Stimulated activated CD4-positive, alpha-beta T cell treated with anti-CD3 and anti-CD28 coated beads, Interleukin-12 subunit alpha, Interleukin-12 subunit beta, amount 100 ng/mL, for 4 hours (primary cell): ENCODE measurements at places on chromosomes 7 and 10.

- DNase-seq = peak; percentile 45
These were observed 155.5 kb downstream of the COBL start for GRCh38 chr7:51160990-51161615.

DNA sequence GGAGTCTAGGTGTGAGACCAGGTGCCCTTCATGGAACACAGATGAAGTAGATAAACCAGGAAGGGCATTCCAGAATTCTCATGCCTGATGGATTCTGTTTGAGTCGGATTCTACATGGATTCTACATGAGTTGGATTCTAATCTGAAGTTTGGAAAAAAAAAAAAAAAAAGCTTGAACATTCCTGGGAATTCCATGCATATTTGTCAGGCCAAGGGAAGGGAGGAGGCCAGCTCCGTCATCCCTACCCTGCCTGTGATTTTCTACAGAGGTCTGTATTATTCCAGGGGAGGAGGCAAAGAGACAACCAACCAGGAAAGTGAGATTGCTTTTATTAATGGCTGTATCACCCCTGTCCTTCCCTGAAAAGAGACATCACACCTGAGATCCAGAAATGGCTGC, 27.8 kb upstream of the EBLN1 start:
- no peak for DNase-seq

- no peak for DNase-seq
These were observed 401.9 kb downstream of the PARD3 start for GRCh38 chr10:34413214-34413613.

GRCh38 chr10:6388261-6388893, 185.6 kb downstream of the PFKFB3 start:
- no peak for DNase-seq

GRCh38 chr7:106954840-106955239, 89.7 kb upstream of the PRKAR2B start:
- DNase-seq = no peak

GRCh38 chr7:5500777-5501350, 77.2 kb upstream of the TNRC18 start:
- no peak for DNase-seq

DNA sequence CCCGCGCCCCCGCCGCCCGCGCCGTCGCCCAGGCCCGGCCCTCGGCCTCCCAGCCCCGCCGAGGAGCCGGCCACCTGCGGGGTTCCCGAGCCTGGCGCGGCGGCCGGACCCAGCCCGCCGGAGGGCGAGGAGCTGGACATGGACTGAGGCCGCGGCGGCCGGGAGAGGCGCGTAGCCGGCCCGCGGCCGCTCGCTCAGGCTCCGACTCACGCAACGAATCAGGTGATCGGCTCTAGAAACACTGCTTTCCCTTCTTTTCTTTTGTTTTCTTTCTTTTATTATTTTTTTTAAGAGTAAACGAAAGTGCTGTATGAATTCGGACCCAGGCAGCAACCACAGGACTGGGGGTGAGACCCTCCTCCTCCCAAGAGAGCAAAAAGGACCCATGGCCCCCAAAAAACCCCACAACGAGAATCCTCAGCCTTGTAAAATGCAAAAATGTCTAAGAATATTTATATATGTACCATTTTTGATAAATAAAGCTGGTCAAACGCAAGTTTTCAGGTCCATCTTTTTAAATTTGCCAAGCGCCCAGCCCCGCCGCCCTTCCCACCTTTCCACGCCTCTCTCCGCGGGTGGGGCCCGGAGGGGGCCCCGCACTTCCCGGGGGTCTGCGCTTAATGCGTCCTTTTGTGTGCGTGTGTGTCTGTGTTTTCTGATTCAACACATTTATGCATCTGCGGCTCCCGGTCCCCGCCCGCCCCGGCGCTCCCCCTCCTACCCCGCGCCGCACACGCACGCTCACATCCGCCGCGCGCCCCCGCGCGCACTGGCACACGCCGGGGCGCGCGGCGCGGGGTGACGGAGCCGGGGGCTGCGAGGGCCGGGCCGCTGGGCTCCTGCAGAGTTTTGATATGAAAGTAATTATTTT, 4.4 kb downstream of the UNCX start:
- DNase-seq = no peak

DNA sequence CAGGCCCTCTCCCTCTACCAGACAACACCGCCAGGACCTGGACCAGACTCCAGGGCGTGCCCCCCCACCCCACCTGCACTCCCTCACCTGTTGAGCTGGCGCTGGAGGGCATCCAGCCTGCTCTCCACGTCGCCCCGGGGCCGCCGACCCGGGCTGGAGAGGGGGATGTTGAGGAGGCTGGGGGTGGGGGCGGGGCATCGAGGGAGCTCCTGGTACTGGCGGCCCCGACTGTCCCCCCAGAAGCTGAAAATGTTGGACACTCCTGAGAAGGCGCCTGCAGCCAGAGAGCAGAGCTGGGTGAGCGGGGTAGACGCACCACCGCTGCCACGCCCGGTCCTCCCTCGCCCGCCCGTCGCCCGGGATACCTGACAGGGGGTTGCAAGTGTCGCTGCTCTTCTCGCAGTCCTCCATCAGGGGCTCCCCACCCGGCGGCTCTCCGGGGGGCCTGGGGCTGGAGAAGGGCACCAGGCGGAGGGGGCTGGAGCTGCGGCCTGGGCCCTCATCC, 30.8 kb downstream of the KCNH2 start:
- DNase-seq = no peak

DNA sequence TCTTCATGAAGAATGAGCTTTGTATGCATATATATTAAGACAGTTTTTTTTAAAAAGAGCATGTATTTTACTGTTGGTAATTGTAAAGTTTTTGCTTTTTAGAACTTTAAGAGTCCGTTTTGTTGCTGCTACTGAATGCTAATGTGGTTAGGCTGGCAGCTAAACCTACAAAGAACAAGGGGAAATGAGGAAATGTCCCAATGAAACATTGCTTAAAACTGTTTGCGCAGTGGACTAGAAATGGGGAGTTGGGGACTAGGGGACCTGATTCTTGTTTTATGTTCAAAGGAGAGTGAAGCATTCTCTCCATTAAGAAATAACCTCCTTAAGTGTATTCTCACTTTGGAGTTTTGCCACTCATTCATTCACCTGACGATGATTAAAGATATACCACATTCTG, 5.7 kb downstream of the NRF1 start:
- DNase-seq = no peak

- peak; percentile 5 for DNase-seq
These were observed 38.0 kb upstream of the MKX start for GRCh38 chr10:27783660-27784059.

DNA sequence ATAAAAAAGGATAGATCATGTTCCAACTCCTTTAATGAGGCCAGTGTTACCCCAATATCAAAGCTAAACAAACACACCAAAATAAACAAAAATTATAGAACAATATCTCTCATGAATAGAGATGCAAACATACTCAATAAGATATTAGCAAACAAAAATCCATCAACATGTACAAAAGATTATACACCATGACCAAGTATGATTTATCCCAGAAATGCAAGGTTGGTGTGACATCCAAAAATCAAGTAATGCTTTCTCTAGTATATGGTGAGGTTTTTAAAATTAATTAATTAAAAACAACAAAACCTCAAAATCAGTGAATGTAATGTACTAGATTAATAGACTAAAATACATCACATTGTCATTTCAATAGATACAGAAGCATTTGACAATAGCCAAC, 11.0 kb upstream of the MSMB start:
- DNase-seq = no peak

- DNase-seq = no peak
These were observed 544.2 kb upstream of the PHF14 start for GRCh38 chr7:10429511-10429910.

GRCh38 chr7:134643131-134643530, 3.5 kb upstream of the BPGM start:
- DNase-seq = no peak

GRCh38 chr10:58164517-58164916, 103.2 kb downstream of the IPMK start:
- DNase-seq = no peak

DNA sequence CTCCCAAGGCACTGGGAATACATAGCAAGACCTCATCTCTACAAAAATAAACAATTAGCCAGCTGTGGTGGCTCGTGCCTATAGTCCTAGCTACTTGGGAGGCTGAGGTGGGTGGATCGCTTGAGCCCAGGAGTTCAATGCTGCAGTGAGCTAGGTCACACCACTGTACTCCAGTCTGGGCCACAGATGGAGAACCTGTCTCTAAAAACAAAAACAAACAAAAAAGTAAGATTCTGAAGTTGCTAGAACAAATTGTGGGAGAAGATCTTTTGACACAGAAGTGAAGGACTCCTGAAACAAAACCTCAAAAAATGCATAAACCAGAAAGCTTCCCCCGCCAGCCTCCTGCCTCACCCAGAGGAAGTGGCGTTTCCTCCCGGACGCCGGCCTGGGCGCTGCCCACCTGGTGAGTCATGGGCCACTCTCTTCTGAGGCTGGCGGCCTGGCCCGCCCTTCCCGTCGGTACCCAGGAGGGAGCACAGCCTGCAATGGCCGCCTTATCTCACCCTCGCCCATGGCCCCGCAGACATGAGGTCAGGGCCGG, 25.4 kb upstream of the ELN start:
- no peak for DNase-seq

GRCh38 chr10:52376694-52377354, 62.7 kb downstream of the DKK1 start:
- DNase-seq = no peak

DNA sequence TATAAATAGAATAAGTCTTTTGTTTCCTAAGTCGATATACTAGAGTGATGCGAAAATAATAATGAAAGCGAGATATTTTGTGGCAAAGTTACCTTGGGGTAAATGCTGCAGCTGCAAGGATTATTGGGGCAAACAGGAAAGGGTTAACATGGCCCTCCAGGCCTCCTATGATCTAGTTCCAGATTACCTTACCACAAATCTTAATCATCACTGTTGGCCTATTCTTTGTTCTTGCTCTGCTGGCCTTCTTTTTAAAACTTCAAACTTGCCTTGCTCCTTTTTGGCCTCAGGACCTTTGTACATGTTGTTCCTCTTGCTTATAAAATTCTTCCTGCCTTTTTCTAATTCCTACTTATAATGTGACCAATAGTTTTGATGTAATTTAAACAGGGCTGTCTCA, 81.5 kb downstream of the SEMA3C start:
- no peak for DNase-seq

DNA sequence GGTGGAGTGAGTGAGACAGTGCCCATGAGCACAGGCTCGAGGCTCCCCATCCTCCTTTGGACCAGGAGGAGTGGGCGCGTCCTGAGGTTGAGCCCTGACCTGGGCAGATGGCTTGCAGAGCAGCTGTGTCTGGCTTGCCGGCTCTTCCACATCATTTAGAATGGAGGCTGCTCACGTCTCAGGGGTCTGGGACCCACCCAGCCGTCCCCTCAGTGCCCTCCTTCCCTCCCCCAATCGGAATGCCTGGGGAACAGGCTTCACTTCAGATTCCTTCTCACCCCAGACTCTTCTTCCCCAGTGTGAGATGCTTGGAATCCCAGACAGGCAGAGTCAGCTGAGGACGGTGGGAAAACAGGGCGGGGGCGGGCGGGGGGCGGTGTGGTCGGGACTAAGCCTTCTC, 968.6 kb upstream of the ZNF722 start:
- no peak for DNase-seq

GRCh38 chr10:12780634-12781601, 220.6 kb downstream of the CCDC3 start:
- DNase-seq = no peak
